ENCODE measurements at places on chromosomes 5 and 9.

- no peak for DNase-seq
Observed at GRCh38 chr9:114423181-114423580, 35.4 kb upstream of the AKNA start.

- no peak for DNase-seq
Observed at GRCh38 chr5:142012186-142012785, 541 bp downstream of the GNPDA1 start.

DNA sequence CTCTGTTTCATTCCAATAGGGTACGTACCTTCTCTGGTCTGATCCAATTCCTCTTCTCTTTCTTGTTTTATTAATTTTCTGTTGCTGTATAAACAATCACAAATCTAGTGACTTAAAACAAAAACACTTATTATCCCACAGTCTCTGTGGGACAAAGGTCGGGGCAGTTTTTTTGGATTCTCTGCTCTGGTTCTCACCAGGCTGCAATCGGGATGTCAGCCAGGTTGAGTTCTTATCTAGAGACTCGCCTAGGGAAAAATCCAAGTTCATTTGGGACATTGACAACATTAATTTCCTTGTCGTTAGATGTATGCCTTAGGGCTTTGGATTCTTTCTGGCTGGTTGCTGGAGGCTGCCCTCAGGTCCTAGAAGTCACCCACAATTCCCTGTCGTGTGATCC is 430.5 kb upstream of the RORB start:
- no peak for DNase-seq

- DNase-seq = no peak
Observed at GRCh38 chr5:124880903-124881697, 134.7 kb upstream of the ZNF608 start.

DNA sequence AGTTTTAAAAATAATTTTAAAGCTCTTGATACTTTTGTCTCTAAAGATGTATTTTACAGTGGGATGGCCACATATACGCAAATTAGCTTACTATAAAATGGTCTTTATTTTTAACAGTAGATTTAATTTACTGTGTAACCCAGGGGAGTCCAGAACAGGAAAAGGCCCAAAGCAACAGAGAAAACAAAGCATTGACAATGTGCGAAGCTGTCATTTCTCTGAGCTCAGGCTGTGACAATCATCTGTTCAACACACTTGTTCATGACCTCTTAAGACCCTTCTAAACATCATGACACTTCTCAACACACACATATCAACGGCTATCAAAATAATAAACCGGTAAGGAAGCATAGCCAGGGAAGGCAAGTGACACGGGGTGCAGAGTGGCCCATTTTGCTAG is 499.6 kb upstream of the MPDZ start:
- DNase-seq = no peak

- no peak for DNase-seq
Observed at GRCh38 chr9:96333958-96334357, 32.0 kb upstream of the HSD17B3 start.

DNA sequence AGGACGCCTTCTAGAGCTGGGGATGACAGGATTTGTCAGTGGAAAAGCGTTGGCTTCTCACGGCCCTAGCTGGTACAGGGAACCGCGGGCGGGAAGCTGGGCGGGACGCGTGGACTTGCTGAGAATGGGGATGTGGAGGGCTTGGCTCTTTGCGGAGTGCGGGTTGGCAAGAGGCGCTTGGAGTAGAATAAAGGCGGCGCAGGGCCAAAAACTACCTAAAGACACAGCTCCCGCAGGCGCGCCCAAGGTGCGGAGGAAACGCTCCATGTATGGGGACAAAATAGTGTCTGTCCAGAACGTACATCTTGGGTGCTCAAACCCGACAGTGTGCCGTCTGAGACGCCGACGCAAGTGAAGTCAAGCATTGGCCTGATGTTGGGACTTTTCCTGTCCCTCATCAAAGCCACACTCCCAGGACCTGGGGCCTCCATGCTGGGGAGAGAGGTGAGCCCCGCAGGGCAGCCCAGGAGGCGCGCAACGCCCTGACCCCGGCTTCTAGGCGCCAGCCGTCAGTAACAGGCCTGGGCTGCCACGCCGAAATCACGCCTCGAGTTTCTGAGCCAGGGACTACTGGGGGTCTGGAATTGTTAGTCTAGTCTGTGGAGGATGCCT is 1.6 kb upstream of the NKX2-5 start:
- DNase-seq = no peak

DNA sequence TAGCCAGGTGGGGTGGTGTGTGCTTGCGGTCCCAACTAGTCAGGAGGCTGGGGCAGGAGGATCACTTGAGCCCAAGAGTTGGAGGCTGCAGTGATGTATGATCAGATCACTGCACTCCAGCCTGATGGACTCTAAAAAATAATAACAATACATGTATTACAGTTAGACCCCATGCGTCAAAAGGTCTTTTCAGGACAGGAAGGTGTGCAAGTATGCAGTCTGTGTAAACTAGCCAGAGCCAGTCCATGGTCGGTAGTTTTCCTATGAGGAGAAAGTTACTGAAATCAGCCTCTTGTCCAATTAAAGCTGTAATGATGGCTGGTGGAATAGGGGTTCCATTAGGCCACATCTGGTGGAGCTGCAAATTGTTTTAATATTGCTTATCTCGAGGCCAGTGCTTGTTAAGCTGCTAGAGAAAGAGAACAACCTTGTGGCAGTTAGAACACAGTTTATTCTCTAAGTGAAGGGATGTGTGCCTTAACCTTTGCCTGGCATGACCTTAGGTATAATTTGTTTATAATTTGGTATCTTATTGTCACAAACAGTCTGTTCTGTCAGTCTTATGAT is 1.5 kb upstream of the STOM start:
- DNase-seq = no peak

DNA sequence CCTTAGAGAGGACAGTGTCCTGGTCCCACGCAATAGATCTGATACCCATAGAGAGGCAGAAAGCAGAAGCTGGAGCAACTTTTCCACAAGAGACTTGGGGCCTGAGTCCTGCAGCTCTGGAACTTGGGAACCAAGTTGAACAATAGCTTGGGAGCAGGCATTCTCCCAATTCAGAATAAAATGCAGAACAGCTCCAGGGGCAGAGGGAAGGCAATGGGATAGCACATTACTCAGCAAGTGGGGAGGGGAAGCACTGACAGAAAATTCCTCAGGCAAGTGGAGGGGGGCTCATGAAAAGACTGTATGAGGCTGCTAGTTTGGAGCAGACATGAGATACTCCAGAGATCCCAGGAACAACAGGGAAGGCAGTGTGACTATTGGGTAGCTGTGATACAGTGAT is 513.6 kb downstream of the HINT1 start:
- DNase-seq = no peak

- no peak for DNase-seq
Observed at GRCh38 chr5:57676222-57677098, 193.8 kb upstream of the ACTBL2 start.

DNA sequence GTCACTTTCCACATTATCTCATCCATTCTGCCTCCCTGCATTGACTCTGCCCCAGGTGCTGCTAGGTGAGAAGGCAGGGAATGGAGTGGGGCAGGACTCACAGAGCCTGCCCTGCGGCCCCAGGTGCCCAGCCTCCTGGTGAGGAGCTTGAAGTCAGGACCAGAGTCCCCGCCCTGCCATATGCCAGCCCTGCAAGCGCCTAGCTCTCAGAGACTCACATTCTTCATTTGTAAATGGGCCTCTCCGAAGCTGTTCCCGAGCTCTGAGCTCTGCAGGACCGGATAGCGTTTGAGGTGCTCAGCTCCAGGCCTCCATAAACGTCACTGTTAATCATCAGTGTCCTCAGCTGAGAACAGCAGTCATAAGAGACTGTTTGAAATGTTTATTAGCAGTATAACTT is 75.1 kb upstream of the STXBP1 start:
- DNase-seq = no peak

DNA sequence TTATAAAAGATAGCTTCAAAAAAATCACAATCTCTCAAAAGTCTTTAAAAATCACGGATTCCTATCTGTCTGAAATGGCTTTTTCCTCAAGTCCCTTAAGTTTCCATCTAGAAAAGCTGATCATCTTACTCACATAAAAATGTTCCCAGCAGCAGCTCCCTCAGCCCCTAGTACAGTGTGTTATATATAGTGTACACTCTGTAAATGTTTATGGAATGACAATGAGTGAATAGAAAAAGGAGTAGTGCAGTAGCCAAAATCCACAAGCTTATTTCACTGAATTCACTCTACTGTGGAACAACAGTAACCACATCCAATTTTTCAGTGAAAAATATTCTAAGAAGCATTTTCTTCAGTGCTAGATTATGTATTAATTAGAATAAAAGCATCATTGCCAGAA is 609.4 kb downstream of the DTWD2 start:
- DNase-seq = no peak

GRCh38 chr5:28305891-28306290 is 1267.5 kb upstream of the CDH9 start:
- DNase-seq = no peak

- DNase-seq = no peak
Observed at GRCh38 chr9:121631978-121632418, 19.4 kb upstream of the DAB2IP start.

DNA sequence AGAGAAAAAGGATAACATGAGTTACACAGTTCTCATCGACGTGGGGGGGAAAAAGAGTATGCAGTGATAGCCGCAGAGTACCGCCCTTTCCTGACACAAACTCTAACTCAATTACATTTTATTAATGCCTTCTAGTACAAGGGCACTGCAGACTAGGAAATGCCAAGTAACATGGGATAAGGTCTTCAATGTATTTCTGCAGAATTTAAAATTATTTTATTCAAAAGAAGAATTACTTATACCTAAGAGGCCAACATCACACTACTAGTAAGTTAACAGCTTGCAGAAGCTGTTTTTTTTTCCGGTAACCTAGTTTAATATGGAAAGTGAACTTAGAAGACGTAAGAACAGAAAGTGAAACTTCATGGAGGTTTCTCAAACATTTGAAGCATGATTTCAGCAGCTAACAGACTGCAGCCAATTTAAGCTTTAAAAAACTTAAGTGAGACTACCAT is 3.9 kb downstream of the SETX start:
- DNase-seq = no peak
